Hippocampal formation (tissue), 2 donors: ENCODE measurements at places on chromosomes 2 and 18.

- no peak for DNase-seq
These were observed 127.4 kb downstream of the DPP4 start for GRCh38 chr2:161946489-161947107.

DNA sequence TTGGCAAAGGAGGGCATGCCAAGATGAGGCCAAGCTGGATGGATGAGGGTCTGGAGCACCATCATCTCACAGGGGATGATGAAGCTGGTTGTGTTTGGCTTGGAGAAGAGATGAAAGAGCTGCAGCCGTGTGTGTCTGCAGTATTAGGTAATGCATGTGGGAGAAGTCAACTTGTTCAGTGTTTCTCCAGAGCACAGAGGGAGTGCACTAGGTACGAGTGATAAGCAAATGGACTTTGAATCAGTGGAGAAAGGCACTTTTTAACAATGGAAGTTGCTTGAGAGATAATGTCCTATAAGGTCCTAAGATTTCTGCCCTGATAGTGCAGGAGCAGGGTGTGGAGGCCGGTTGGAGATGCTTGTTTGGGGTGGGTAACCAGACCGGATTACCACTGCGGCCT lies 36.0 kb downstream of the SLC14A2 start:
- no peak for DNase-seq

DNA sequence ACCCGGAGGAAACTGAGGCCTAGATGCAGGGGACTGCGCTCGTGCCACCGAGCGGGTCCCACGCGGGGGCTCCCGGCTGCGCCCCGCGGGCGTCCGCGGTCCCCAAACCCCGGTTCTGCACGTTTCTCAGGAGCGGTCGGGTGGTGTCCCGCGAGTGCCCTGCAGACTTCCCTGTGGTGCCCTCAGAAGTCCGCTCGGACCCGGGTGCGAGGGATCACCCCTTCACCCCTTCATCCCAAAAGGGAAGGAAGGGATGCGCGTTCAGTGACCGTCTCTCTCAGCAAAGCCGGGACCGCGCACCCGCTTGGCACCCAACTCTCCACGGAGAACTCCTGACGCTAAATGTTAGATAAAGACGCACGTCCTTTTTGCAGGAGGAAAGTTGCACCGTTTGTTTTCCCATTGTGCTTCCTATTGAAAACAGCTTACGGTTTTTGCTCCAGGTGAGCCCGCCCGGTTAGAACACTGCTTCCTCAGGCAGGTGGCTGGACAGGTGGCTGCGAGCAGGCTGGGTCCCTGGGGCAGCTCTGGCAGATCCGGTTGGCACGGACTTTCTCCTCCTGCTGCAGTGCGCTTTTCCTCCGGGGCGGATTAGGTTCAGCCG lies 779 bp downstream of the DGKD start:
- DNase-seq: no peak

- DNase-seq: no peak
These were observed 12.5 kb upstream of the NAB1 start for GRCh38 chr2:190636361-190636760.
